Gastroesophageal sphincter (tissue), 4 donors: ENCODE measurements at places on chromosomes 16 and 17.

DNA sequence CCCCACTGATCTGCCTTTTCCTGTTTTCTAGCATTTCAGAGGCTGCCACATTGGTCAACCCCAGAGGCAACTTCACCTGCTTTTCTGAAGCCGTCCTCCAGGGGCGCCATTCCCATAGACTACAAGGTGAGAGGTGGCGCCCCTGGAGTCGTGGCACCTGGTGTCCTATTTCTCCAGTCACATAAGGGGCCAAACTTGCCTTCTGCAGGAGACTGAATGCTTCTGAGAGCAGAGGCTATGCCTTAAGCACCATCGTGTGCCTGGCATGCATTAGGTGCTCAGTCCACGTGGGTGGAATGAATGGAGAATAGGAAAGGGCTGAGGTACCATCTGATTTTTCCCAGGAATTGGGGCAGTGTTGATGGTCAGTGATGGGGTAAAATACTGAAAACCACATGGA, 164.8 kb downstream of the HAPSTR1 start:
- H3K27ac ChIP-seq, result no peak overlapping the region
- no peak for ATAC-seq
- no peak overlapping the region for H3K4me3 ChIP-seq
- no peaks in the 10 kb centered on the region for H3K36me3 ChIP-seq

DNA sequence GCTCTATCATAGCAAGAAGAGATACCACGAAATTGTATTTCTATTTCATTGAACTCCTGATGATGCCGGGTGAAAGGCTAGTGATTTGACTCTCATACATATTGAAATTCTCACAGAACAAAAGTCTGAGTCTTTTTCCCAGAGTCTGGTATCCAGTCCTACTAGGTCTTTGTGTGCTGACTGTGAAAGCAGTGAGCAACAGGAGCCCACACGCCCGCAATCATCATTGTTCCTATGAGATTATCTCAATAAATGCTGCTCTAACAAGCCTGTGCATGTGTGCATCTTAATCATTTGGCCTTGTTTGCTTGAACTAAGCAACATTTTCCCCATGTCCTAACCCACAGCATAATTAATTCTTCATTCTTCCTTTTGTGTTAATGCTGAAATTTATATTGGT, 1466.0 kb downstream of the CDH11 start:
- no peaks in the 10 kb centered on the region for H3K4me1 ChIP-seq
- no peak overlapping the region for H3K27ac ChIP-seq
- ATAC-seq, result no peak
- H3K4me3 ChIP-seq, result no peak overlapping the region
- no peaks in the 10 kb centered on the region for H3K36me3 ChIP-seq

- no peak for ATAC-seq
- H3K27me3 ChIP-seq, result no peaks in the 10 kb centered on the region
- H3K36me3 ChIP-seq, result peaks cover 45% of the 10 kb centered on the region
- peaks cover 9% of the 10 kb centered on the region for H3K4me1 ChIP-seq
Observed at GRCh38 chr16:70754851-70755600, 45.9 kb downstream of the VAC14 start.

- peaks cover 43% of the 10 kb centered on the region for H3K27me3 ChIP-seq
- H3K4me3 ChIP-seq, result no peak overlapping the region
- ATAC-seq, result no peak
- H3K4me1 ChIP-seq, result no peaks in the 10 kb centered on the region
- no peaks in the 10 kb centered on the region for H3K36me3 ChIP-seq
- H3K27ac ChIP-seq, result no peak overlapping the region
Observed at GRCh38 chr17:17379197-17379991, 76.2 kb downstream of the NT5M start.

GRCh38 chr16:12062343-12063003, 85.9 kb downstream of the SNX29 start:
- ATAC-seq, result peak; percentile 96
- H3K4me3 ChIP-seq, result no peak overlapping the region
- peaks cover 18% of the 10 kb centered on the region for H3K36me3 ChIP-seq
- no peaks in the 10 kb centered on the region for H3K4me1 ChIP-seq

DNA sequence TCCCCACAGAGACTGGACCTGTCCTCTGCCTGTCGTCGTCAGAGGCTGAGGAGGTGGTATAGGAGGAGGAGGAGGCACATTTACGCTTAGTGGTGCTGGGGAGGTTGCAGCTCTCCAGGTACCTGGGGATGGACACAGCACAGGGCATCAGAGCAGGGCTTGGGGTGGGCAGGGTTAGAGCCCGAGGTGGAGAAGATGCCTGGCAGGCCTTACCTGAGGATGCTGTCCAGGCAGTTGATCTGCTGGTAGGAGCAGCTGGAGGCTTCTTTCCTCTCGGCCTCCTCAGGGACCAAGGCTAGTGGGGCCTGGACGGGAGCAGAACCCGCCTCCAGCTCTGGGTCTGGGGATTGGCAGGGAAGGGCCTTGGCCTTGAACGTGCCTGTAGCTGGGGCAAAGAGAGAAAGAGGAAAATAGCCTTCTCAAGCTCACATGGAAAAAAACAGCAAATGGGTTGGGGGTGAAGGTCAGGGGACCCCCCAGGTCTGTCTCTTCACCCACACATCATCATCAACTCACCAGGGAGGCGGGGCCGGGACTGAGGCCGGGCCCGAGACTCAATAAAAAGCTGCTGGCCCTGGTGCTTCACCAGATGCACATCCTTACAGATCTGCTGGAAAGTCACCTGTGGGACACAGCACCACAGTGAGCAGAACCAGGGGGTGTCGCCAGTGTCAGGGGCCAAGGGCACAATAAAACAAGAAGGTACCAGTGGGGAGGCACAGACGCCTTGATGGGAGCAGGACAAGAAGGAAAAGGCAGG, 5.6 kb downstream of the PER1 start:
- peaks cover 93% of the 10 kb centered on the region for H3K36me3 ChIP-seq
- H3K4me1 ChIP-seq, result no peaks in the 10 kb centered on the region

DNA sequence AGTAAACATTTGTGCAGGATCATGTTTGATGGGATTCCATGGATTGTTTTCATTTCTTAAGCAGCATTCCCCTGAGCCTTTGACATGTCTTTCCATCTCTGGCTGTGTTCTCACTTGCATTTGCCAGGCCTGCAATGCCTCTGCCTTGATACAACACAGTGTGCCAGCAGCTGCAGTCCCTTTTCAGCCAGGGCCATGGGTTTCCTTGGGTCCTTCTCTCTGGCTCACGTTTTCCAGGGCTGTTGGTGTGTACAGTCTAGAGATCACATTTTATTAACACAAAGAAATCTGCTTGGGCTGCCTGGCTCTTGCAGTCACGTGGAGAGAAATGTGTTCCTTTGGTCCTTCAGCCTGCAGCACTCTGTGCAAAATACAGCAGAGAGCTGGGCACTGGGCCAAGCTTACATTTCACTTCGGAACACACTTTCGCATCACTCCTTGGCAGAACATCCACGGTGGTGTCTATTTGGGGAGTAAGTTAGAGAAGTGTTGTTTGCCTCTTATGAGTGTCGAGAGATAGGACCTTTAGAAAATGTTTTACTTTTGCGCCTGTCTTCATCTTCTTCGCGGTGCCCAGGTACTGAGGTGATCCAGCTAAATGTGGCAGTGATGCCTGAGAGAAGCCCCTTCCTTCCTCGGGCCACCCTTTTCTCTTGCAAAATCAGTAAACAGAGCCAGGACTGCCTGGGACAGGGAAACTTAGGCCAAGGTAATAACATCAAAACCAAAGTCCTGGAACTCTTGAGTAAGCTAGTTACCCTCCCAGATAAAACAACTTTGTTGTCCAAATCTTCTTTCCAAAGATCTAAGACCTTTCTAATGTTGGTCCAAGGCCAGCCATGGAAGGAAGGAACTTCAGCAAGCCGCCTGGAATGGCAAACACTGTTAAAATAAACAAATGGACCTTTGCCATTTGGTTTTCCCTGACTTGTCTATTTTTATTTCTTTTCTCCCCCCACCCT, 20.9 kb downstream of the HLF start:
- peak overlapping the region; percentile 13 for H3K4me3 ChIP-seq
- ATAC-seq, result peak; percentile 93
- H3K27ac ChIP-seq, result peak overlapping the region; percentile 97
- peaks cover 49% of the 10 kb centered on the region for H3K4me1 ChIP-seq

- H3K27me3 ChIP-seq, result no peaks in the 10 kb centered on the region
- no peak for ATAC-seq
- no peaks in the 10 kb centered on the region for H3K36me3 ChIP-seq
Observed at GRCh38 chr16:65509172-65509571, 387.3 kb upstream of the CDH11 start.

DNA sequence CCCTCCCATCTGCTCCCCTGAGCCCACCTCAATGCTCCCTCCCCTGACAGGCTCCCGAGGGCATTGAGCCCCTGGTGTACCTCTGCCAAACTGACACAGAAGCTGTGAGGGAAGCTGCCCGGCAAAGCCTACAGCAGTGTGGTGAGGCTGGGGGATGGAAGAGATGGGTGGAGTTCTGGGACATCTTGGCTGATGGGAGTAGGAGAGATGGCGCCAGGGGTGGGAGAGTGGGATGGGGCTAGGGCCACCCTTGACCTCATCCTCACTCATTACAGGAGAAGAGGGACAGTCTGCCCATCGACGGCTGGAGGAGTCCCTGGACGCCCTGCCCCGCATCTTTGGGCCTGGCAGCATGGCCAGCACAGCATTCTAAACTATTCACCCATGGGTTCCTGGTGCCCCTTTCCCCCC, 16.2 kb upstream of the CTCF start:
- H3K36me3 ChIP-seq, result no peaks in the 10 kb centered on the region
- ATAC-seq, result no peak
- H3K4me1 ChIP-seq, result peaks cover 26% of the 10 kb centered on the region
- H3K4me3 ChIP-seq, result no peak overlapping the region
- H3K27ac ChIP-seq, result peak overlapping the region; percentile 21

- no peaks in the 10 kb centered on the region for H3K27me3 ChIP-seq
- H3K4me3 ChIP-seq, result no peak overlapping the region
- no peak for ATAC-seq
- no peak overlapping the region for H3K27ac ChIP-seq
Observed at GRCh38 chr17:29749045-29749825, 126.5 kb upstream of the CORO6 start.

- H3K27ac ChIP-seq, result no peak overlapping the region
- no peaks in the 10 kb centered on the region for H3K36me3 ChIP-seq
- no peak overlapping the region for H3K4me3 ChIP-seq
- H3K4me1 ChIP-seq, result no peaks in the 10 kb centered on the region
Observed at GRCh38 chr17:56393156-56393555, 200.3 kb upstream of the NOG start.

DNA sequence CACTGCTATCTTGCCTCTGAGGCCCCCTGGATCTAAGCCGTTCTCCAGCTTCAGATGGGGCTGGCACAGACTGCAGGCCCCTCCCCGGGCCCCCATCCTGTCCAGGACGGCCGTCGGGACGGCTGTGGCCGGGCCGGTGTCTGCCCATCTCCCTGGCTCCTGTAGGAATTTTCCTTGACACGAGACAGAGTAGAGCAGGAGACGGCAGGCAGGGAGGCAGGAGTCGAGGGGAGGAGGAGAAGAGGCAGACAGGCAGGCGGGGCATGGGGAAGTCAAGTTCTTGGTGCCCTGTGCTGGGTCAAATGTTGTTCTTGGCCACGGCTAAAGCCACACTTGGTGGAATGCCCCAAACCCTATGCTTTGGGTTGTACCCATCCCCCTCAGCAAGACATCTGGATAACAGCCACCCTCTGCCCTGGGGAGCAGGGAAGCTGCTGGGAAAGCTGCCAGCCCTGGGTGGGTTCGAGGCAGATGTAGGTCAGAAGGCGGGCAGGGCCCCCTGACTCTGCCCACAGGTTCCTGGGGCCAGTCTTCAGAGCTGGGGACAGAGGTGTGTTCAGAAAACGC, 4.0 kb downstream of the C1QTNF1 start:
- H3K27ac ChIP-seq, result no peak overlapping the region
- H3K4me3 ChIP-seq, result no peak overlapping the region
- H3K36me3 ChIP-seq, result no peaks in the 10 kb centered on the region
- H3K4me1 ChIP-seq, result peaks cover 83% of the 10 kb centered on the region
- peak; percentile 5 for ATAC-seq

DNA sequence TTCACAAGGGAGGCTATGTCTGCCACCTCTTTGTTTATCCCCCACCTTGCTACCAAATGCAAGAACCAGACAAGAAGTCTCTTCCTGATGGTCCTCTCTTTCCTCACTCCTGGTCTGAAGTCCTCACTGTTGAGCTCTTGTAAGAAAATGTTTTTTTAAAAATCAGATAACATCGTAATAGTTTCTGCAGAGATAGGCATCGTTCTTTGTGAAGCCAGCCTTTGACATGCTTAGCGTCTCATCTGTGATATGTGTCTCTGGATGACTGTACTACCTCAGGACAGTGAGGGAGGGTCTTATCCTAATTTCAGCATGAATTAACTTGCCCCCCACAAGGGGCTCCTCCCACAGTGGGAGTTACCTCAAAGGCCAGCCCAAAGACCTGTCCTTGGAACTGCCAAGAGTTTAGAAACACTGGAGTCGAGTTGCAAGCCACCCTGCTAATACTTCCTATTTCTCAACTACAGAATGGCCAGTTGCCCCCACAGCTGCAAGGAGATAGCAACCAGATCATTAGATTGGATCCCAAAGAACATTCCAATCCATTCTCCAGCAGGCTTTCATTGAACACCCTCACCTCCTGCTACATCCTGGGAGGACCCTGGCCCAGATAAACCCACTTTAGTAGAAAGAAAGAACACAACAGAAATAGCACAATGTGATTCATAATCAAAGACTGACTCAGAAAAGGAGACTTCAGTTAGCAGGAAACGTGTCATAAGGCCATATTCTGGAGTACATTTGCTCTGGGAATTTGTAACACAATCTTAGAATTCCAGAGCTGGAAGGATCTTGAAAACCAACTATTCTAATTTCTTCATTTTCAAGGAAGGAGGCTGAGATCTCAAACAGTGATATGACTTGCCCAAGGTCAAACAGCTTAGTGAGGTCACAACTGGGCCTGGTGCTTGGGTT, 151.0 kb downstream of the IRX3 start:
- no peak overlapping the region for H3K4me3 ChIP-seq
- peaks cover 14% of the 10 kb centered on the region for H3K27me3 ChIP-seq
- no peak overlapping the region for H3K27ac ChIP-seq

DNA sequence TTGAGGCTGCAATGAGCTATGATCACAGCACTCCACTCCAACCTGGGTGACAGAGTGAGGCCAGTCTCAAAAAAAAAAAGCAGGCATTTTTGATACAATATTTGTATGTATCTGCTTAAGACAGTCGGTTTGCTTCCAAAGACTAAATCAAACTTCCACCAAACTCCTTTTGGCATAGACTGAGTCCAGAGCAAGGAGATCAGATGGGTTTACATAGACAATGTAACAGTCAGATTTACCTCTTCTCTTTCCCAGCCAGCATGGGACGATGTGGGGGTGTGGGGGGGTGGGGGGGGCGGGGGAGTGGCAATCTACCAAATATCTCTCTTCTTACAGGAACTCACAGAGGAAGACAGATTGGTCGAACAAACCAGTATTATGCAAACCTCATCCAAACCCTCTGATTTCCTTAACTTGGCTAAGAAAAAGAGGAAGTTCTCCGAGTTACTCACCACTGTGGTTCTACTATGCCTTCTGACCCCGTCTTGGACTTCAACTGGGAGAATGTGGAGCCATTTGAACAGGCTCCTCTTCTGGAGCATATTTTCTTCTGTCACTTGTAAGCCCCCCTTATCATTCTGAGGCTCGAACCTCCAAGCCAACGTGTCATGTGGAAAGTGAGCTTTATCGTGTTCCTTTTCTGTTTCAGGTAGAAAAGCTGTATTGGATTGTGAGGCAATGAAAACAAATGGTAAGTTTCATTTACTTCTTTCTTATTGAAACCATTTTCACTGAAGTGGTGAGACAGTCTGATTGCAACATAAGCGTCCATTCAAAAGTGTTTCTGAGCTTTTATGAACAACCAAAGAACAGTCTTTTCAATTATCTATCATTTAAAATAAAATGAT, at the start of gene MILR1:
TSS of gene MILR1 (plus strand) at position 451 of the 848 bp plus-strand sequence. CDS start at position 505, 54 bp downstream.
- H3K36me3 ChIP-seq, result no peaks in the 10 kb centered on the region
- H3K27ac ChIP-seq, result peak within 1 kb of the TSS; percentile 61
- peak; percentile 96 for ATAC-seq
- H3K27me3 ChIP-seq, result no peaks in the 10 kb centered on the region

- H3K4me1 ChIP-seq, result no peaks in the 10 kb centered on the region
- no peaks in the 10 kb centered on the region for H3K27me3 ChIP-seq
- no peak overlapping the region for H3K4me3 ChIP-seq
- no peak overlapping the region for H3K27ac ChIP-seq
Observed at GRCh38 chr16:66107661-66108060, 258.8 kb upstream of the CDH5 start.
